Memory B cell (primary cell): ENCODE measurements at places on chromosomes 5 and 9.

GRCh38 chr5:1819458-1819857 lies 18.3 kb downstream of the NDUFS6 start:
- no peak overlapping the region for H3K4me3 ChIP-seq
- H3K27me3 ChIP-seq: no peaks in the 10 kb centered on the region
- H3K36me3 ChIP-seq: peaks cover 62% of the 10 kb centered on the region
- H3K4me1 ChIP-seq: peaks cover 6% of the 10 kb centered on the region
- DNase-seq: no peak

- no peaks in the 10 kb centered on the region for H3K36me3 ChIP-seq
- H3K4me1 ChIP-seq: no peaks in the 10 kb centered on the region
- H3K27ac ChIP-seq: no peak overlapping the region
- DNase-seq: no peak
- H3K27me3 ChIP-seq: peaks cover 10% of the 10 kb centered on the region
Observed at GRCh38 chr5:123156577-123157296, 67.7 kb downstream of the PRDM6 start.

DNA sequence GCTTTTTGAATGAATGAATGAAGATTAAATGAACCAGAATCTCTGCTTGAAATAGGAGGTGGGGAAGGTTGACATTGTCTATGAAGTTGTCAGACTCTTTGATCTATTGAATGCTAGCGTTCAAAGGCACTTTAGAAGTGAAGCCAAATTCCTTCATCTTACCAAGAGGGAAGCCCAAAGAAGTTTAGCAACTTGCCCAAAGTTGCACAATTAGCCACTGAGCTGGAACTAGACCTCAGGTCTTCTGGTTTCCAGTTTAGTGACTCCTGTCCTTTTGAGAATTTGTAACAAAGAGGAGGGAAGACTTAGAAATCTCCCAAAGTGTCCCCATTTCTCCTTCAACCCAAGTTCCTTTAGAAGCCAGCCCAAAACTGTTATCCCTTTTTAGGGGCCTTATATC lies 20.7 kb upstream of the SLC1A3 start:
- H3K4me3 ChIP-seq: no peak overlapping the region
- no peaks in the 10 kb centered on the region for H3K36me3 ChIP-seq
- H3K27ac ChIP-seq: no peak overlapping the region
- H3K27me3 ChIP-seq: peaks cover 13% of the 10 kb centered on the region

DNA sequence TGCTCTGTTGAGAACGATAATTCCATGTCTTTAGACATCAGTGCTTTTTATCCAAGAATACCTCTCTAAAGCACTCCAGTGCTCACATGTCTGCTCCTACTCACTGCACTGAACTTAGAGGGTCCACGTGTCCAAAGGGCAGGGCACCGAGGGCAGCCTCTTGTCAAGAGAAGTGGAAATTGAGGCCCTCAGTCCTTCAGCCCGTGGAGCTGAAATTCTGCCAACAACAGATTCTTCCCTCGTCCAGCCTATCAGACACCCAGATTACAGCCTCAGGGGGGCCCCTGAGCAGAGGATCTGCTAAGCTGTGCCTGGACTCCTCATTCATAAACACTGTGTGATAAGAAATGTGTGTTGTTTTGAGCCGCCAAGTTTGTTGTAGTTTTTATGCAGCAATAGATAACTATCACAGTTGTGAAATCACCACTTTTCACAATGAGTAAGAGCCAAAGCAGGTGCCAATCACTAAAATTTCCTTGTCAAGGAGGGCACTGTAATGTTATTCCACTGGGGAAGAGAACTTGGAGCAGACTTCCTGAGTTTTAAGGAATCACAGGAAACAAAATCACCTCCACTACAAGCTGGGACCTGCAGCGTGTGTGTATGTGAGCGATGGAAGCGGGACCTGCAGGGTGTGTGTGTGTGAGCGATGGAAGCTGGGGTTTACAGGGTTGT lies 58.8 kb upstream of the IGFBPL1 start:
- no peak overlapping the region for H3K4me3 ChIP-seq
- no peak for DNase-seq
- H3K36me3 ChIP-seq: no peaks in the 10 kb centered on the region
- no peak overlapping the region for H3K27ac ChIP-seq

GRCh38 chr9:127303830-127304229 lies 39.3 kb downstream of the GARNL3 start:
- DNase-seq: no peak
- H3K36me3 ChIP-seq: peaks cover 2% of the 10 kb centered on the region
- no peaks in the 10 kb centered on the region for H3K27me3 ChIP-seq
- H3K4me1 ChIP-seq: no peaks in the 10 kb centered on the region
- H3K4me3 ChIP-seq: no peak overlapping the region

DNA sequence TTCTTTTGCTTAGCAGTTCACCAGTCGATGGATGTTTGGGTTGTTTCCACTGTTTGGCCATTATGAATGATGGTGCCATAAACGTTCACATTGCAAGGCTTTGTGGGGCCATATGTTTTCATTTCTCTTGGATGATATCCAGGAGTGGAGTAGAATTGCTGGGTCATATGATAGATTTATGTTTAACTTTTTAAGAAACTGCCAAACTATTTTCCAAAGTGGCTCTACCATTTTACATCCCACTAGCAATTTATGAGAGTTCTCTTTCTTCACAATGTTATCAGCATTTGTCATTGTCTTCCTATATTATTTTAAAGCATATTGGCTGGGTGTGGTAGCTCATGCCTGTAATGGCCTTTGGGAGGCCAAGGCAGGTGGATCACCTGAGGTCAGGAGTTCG lies 5.2 kb downstream of the GPR107 start:
- H3K27ac ChIP-seq: no peak overlapping the region
- DNase-seq: no peak
- H3K36me3 ChIP-seq: peaks cover 4% of the 10 kb centered on the region
- H3K4me1 ChIP-seq: peaks cover 22% of the 10 kb centered on the region
- H3K4me3 ChIP-seq: no peak overlapping the region
